Astrocyte (in vitro differentiated cells and primary cell): ENCODE measurements at places on chromosomes 13 and 19. TPM values are rescaled to one million over a fixed set of nuclear protein-coding genes. Genes with fewer than 3 reads are reported as not detected.

Gene KLK12
- not detected in 2 replicates for total RNA-seq

GRCh38 chr13:57633141-57633949 lies 1.8 kb downstream of the PCDH17 start:
- no peaks in the 10 kb centered on the region for H3K36me3 ChIP-seq
- H3K4me1 ChIP-seq: peaks cover 20% of the 10 kb centered on the region
- H3K27ac ChIP-seq: no peak overlapping the region
- peaks cover 32% of the 10 kb centered on the region for H3K27me3 ChIP-seq

Gene WASF3
- total RNA-seq: 19.7 and 25.8 TPM in 2 replicates

DNA sequence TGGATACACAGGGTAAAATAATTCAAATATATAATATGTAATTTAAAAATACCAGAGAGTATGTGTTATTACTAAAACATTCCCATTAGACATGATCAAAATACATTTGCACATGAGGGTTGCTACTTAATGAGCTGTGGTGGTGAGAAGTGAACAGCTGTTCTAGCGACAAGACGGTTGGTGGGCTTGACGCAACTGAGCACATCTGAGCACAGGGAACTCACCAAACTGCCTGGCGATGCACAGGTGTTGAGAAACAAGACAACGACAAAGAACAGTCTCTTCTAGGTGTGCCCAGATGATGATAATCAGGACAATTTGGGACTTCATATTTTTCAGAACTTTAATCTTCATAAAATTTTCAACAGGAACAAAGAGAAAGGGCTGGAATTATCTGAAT lies 555.1 kb upstream of the SGCG start:
- no peaks in the 10 kb centered on the region for H3K4me1 ChIP-seq
- H3K27ac ChIP-seq: no peak overlapping the region
- no peak for DNase-seq
- H3K36me3 ChIP-seq: no peaks in the 10 kb centered on the region
- H3K4me3 ChIP-seq: no peak overlapping the region

Gene NPAS1
- 2.5 and 3.6 TPM in 2 replicates for total RNA-seq

DNA sequence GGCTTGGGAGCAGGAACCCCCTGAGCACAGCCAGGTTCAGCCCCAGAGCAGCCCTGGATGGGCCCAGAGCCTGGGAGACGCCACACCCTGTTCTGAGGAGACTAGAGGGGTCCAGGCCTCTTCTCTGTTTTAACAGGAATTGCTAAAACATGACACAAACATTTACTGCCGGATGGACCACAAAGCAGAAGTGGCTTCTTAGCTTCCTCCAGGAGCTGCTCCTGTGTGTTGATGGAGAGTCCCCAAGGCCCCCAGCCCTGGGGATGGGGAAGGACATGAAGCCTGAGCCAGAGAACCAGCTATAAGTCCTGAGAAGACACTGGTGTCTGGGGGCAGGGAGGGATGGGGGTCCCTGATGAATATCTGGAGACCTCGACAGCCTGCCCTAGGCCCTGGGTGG lies 14.6 kb downstream of the CEACAM3 start:
- DNase-seq: no peak
- no peaks in the 10 kb centered on the region for H3K4me1 ChIP-seq
- no peak overlapping the region for H3K27ac ChIP-seq
- H3K4me3 ChIP-seq: no peak overlapping the region
- no peaks in the 10 kb centered on the region for H3K36me3 ChIP-seq
- no peaks in the 10 kb centered on the region for H3K27me3 ChIP-seq

Gene CEACAM8
- not detected in 2 replicates for total RNA-seq

DNA sequence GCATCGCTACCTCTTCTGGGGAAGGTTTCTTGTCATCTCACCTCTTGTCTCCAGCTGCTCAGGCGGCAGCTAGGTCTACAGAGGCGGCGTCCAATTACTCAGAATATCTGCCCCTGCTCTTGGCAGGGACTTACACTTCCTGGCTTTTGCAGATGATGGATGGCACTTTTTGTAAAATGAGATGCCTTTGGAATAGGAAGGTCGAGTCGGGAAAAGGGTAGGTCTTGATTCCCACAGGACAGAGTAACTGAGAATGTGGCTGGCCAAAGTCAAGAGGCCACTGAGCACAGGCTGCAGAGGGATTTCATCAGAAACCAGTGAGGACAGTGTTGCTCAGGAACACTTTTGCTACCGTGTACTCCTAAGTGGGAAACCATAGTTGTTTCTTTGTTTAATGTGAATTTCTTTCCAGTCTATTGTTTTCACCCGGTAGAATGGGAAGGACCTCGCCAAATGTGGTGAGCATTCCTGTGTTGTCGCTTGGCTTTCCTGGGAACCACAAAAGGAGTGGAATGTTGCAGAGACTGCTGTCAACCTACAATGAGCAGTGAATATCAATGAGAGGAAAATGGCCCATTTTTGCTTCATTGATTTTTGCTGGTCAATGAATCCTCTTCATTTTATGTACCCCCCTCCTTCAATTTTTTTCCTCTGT lies 383.7 kb downstream of the HS6ST3 start:
- H3K27ac ChIP-seq: no peak overlapping the region
- H3K27me3 ChIP-seq: no peaks in the 10 kb centered on the region
- H3K4me3 ChIP-seq: no peak overlapping the region
- H3K4me1 ChIP-seq: peaks cover 6% of the 10 kb centered on the region
- peak; percentile 48 for DNase-seq

GRCh38 chr19:7618348-7618747 lies 11.0 kb downstream of the XAB2 start:
- no peak overlapping the region for H3K4me3 ChIP-seq
- H3K27me3 ChIP-seq: no peaks in the 10 kb centered on the region
- H3K27ac ChIP-seq: no peak overlapping the region
- peaks cover 4% of the 10 kb centered on the region for H3K36me3 ChIP-seq
- H3K4me1 ChIP-seq: no peaks in the 10 kb centered on the region
- no peak for DNase-seq

- no peak for DNase-seq
- no peaks in the 10 kb centered on the region for H3K27me3 ChIP-seq
- no peak overlapping the region for H3K4me3 ChIP-seq
- no peaks in the 10 kb centered on the region for H3K36me3 ChIP-seq
These were observed 32.4 kb downstream of the GPX4 start for GRCh38 chr19:1136201-1136600.

Gene NPHS1
- total RNA-seq: not detected in 2 replicates

Gene CYP2A7
- not detected in 2 replicates for total RNA-seq

- H3K4me1 ChIP-seq: no peaks in the 10 kb centered on the region
- H3K27me3 ChIP-seq: peaks cover 6% of the 10 kb centered on the region
- H3K36me3 ChIP-seq: no peaks in the 10 kb centered on the region
- no peak for DNase-seq
- H3K4me3 ChIP-seq: no peak overlapping the region
- H3K27ac ChIP-seq: no peak overlapping the region
These were observed 7.1 kb downstream of the ATP11A start for GRCh38 chr13:112696869-112697465.

Gene MRPL54
- total RNA-seq: 41.6 and 43.5 TPM in 2 replicates

- peaks cover 8% of the 10 kb centered on the region for H3K4me1 ChIP-seq
- H3K36me3 ChIP-seq: no peaks in the 10 kb centered on the region
- no peak overlapping the region for H3K27ac ChIP-seq
- DNase-seq: peak; percentile 47
- no peak overlapping the region for H3K4me3 ChIP-seq
These were observed 87.6 kb upstream of the MBNL2 start for GRCh38 chr13:97134364-97135095.

Gene CNN1
- 201 and 236 TPM in 2 replicates for total RNA-seq
